Coronary artery (tissue), 2 donors: ENCODE measurements at places on chromosomes 5 and 9.

DNA sequence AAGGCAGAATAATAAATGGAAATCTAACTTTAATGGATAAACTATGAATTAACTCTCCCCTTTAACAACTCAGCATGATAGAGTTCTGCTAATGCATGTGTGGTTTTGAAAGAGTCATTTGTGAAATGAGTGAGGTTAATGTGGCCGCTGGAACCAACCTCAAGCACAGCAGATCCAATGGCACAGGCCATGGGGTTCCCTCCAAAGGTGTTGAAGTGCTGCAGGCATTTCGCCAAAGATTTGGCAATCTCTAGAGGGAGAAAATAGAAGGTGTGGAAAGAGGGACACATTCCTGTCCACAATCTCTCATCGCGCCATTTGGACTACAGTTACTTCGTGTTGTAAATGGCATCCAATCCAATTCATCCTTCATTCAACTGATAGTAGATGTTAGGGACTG is 35.0 kb downstream of the AGXT2 start:
- DNase-seq = no peak

DNA sequence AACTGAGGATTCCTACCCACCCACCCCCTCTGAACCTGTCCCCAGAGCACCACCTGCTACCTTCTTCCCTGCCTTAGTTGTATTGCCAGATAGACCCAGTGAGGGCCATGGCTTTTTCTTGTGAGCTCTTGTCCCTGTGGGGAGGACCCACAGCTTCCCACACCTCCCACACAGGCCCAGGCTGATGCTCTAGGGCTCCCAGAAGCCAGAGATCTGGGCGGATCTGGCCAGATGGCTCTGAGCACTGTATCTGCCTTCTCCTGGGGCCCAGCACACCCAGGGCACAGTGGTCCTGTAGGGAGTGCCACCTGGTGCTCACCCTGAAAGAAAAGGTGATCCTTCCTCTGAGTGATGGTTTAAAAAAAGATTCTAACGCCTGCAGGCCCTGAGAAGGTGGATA is 131.7 kb downstream of the DAB2IP start:
- no peak for DNase-seq

GRCh38 chr9:134538856-134539566 is 102.6 kb upstream of the COL5A1 start:
- no peak for DNase-seq

DNA sequence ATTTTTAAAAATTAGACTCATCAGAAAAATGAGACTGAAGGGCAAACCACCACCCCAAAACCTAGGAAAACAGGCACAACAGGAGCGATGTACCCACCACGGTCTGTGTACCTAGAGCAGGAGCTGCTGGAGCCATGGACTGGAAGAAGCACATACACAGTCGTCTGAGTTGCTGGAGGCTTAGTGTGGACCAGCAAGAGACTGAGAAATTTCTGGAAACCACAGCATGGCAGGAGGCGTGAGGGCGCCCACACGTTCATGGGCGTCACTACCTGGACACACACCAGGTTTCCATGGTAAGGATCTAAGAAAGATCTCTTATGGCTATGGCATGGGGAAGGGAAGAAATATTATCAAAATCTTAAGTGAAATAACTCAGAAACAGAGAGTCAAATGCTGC is 91.9 kb downstream of the MED10 start:
- no peak for DNase-seq

GRCh38 chr9:68844157-68844556 is 139.1 kb downstream of the PIP5K1B start:
- no peak for DNase-seq

DNA sequence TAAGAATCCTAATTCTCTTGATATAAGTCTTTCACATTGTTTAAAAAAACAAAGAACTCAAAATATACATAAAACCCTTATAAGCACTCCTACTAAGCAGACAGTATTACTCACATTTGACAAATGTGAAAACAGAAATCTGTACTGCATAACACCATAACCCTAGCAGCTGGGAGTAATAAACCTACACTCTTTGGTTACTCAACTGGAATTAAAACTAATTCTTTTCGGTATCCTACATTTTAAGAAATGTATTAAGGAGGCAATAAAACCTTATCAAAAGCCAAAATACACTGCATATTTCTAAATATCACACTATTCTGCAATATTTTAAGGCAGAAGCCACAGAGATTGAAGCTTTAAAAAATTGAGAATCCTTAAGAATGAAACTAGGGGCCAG is 6.8 kb downstream of the AUH start:
- DNase-seq = no peak

- no peak for DNase-seq
These were observed 38.7 kb upstream of the PRLR start for GRCh38 chr5:35269006-35269405.

GRCh38 chr5:103375863-103376591 is 117.5 kb downstream of the MACIR start:
- DNase-seq = no peak

DNA sequence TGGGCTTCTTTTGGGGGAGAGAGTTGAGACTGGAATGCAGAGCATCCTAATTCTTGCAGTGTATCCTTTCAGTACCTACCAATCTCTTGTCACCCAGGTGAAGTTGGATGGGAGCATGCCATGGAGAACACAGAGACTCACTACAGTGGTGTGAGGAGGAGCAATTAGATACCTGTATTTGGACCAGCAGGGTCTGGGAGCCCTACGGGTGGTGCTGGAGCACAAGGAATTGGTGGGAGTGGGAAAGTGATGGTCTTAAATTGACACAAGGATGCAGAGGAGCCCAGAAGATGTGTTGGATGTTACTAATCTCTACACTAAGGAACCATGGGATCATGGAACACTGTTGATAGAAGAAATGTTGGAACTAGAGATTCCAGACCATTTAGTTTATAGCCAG is 212.7 kb downstream of the CHSY3 start:
- no peak for DNase-seq

- no peak for DNase-seq
These were observed 33.4 kb upstream of the PTGER4 start for GRCh38 chr5:40646266-40646665.

DNA sequence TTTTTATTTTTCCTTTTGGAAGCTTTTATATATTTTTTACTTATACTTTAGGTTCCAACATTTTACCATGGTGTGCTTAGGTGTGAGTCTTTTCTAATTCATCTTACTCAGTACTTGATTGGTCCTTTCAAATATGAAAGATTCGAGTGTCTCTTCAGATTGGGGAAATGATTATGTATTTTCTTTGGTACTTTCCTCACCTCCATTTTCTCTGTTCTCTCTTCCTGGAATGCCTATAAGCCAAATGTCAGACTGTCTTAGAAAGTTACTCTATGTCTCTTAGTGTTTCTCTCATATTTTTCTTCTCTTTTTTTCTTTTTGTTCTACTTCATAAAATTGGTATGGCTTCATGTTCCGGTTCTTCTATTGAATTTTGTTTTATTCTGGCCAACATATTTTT is 119.6 kb upstream of the SV2C start:
- DNase-seq = no peak

GRCh38 chr5:33905381-33905780 is 13.6 kb upstream of the ADAMTS12 start:
- DNase-seq = no peak

DNA sequence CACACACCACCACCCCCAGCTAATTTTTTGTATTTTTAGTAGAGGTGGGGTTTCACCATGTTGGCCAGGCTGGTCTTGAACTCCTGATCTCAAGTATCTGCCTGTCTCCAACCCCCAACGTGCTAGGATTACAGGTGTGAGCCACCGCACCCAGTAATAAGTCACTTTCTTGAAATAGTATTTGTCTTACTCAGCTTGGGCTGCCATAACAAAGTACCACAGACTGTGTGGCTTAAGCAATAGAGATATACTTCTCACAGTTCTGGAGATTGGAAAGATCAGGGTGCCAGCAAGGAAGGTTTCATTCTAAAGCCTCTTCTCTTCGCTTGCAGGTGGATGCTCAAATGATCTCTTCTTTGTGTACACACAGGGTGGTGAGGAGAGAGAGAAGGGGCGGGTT is 99.8 kb downstream of the ARRDC3 start:
- DNase-seq = no peak

- no peak for DNase-seq
These were observed 17.8 kb upstream of the TRAF1 start for GRCh38 chr9:120944434-120944843.

DNA sequence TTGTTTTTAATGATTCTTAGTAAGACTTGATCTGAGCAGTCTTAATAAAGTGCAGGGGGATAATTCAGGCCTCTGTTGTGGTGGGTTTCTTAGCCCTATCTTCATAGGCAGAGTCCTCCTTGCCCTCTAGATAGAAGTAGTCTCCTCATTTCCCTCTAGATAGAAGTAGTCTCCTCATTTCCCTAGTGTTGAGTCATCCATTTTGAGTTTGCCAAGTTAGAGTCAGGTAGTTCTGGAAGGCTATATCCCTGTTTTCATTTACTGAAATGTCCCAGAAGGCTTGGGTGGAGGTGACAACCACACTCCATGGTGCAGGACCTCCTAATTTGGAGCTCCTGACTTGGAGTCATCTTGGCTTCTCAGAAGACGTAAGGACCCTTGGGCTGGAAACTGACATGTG is 384.6 kb downstream of the MLLT3 start:
- DNase-seq = no peak

DNA sequence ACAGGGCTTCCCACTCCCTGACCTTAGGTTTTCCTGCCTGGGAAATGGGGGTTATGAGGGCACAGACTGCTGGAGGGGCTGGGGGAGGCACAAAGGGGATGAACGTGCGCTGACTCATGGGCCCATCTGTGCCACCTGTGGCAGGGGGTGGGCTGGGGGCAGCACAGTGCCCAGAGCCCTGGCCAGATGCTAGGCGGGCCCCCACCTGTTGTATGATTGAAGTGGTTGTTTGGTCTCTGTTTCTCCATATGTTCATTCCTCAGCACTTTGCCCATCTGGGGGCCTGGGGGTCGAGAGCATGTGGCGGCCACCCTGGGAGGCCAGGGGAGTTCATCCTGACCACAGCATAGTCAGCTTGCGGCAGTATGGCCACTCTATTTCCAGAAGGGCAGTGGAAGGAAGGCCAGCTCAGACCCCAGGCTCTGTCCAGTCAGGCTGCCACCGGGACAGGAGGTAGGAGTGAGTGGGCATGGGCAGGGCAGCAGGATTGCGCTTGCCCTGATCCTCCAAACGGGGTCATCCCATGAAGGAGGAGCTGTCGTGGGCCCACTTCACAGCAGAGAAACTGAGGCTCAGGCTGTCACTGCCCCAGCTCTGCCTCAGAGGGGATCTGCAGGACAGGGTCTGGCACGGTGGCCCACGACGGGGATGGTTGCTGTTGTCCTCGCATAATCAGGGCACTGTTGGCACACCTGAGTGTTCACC is 841 bp upstream of the NINJ1 start:
- DNase-seq = no peak

GRCh38 chr9:93673839-93674334 is 97.5 kb downstream of the PHF2 start:
- peak; percentile 70 for DNase-seq

DNA sequence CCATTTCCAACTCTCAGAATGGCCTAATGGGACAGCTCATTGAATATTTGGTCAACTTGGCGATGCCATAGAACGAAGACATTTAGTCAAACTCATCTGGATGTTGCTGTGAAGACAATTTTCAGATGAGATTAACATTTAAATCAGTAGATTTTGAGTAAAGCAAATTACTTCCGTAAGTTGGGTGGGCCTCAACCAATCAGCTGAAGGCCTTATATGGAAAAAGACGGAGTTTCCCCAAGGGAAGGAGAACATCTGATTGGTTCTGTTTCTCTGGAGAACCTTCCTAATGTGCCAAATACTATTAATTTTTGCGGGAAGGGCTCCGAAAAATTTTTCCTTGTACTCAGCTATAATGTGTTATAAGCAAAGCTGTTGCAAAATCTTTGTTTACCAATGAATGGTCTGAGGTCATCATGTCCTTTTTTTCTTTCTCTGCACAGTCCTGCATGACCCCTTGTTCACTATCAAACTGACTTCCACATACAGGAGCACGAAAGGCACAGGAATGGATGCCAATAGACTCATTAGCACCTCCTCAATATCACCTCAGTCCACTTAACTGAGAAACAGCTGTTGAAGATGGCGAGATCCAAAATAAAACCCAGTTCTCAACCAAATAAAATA is 27.8 kb downstream of the CRHBP start:
- no peak for DNase-seq

DNA sequence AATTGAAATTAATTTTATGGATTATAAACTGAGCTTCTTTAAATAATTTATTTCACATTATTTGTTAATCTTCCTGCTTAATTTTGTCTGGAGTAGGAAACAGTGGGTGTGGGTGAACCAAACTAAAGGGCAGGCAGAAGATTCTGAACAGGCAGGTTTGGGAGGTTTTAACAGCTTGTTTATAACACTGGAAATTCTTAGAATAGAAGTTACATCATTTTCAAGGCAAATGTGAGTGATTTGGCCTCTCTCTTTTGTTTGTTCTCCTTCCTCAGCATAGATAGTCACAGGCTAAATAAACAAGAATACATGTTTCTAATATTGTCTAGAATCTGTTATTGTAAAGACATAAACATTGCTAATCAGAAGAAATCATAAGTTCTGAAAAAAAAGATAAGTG is 970.9 kb upstream of the NUDT12 start:
- no peak for DNase-seq

DNA sequence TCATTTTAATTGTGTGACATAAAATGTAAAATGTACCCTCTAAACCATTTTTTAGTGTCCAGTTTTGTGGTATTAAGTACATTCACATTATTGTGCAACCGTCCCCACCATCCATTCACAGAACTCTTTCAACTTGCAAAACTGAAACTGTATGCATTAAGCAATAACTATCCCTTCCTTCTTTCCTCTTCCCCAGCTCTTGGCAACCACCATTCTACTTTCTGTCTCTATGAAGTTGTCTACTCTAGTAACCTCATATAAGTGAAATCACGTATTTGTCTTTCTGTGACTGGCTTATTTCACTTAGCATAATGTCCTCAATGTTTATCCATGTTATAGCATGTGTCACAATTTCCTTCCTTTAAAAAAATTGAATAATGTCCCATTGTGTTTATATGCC is 142.4 kb downstream of the C9orf152 start:
- DNase-seq = no peak

- no peak for DNase-seq
These were observed 3.6 kb downstream of the MARVELD2 start for GRCh38 chr5:69418554-69418953.

GRCh38 chr9:76560481-76560922 is 101.5 kb downstream of the GCNT1 start:
- DNase-seq = no peak
